Stimulated activated CD4-positive, alpha-beta T cell treated with anti-CD3 and anti-CD28 coated beads, Interleukin-4, amount 100 ng/mL, for 1 hour (primary cell): ENCODE measurements at places on chromosomes 7 and 10.

DNA sequence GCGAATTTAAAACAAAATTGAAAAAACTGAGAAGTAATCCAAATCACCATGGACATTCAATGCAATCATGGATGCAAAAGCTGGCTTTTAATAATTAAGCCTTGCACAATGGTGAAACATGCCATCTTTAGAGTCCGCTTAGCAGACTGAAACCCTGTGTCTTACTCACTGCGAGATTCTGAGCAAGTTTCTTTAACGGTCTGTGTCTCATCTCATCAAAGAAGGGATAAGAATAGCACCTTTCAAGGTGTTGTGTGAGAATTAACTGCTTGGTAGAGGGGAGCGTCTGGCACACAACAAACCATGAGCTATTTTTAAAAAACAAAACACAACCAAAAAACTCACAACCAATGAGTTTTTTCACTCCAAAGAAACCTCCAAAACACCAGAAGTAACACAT is 21.4 kb downstream of the ACBD7 start:
- DNase-seq = no peak

- no peak for DNase-seq
These were observed 59.4 kb downstream of the ST7 start for GRCh38 chr7:117012696-117013095.

DNA sequence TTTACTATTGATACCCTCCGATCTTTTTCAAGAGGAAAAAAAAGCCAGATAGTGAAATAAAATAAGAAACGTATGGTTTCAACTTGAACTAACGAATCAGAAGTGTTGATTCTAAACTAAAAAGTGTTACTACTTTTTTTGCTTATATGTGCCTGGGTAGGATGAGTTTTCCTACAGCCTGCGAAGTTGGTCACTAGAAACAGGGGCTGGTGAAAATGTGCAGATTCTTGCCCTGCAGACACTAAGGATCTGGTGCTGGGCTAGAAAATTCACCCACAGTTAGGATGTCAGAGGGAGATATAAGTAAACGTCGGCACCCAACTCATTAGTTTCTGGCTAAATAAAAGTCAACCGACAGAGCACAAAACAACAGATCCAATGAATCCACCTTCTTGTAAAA is 298.7 kb upstream of the NFE2L3 start:
- no peak for DNase-seq

- DNase-seq = no peak
These were observed 1.6 kb downstream of the SEPHS1 start for GRCh38 chr10:13346283-13347042.

DNA sequence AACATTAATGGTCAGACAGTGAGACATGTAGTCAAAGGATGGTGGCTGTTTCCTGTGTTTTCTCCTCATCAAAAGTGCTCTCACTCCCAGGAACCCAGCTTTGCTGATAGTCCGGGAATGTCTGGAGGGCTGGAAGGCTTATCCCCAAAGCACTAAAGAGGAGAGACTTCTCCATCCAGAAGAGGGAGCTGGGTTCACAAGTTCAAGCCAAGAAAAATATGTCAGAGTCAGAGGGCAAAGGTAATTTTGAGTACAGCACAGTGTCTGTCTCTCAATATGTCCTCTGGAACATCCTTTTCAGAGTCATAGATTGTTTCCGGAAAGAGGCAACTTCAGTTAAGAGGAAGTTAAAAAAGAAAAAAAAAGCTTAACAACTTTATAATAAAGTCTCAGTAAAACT is 281.5 kb upstream of the PHYHIPL start:
- no peak for DNase-seq
